ENCODE measurements at places on chromosomes 6 and 20.

DNA sequence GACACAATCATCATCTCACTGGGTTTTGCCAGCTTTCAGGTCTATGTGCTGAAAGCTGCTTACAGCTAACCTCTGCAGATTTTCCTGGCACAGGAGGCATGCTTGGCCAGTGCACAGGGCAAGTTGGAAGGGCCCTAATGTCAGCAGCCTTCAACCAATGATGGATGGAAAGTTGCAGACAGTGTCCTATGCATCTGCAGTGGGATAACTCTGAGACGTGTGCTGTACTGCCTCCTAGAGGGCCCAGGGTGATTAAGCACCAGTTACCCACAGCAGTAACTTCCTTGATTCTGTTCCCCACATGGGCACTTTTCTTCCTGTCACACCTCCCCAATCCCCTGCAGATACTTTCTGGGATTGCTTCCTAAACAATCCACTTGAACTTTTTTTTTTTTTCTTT is 38.6 kb downstream of the OVOL2 start:
- DNase-seq, result no peak

GRCh38 chr6:43778131-43778855 is 8.3 kb downstream of the VEGFA start:
- DNase-seq, result no peak

DNA sequence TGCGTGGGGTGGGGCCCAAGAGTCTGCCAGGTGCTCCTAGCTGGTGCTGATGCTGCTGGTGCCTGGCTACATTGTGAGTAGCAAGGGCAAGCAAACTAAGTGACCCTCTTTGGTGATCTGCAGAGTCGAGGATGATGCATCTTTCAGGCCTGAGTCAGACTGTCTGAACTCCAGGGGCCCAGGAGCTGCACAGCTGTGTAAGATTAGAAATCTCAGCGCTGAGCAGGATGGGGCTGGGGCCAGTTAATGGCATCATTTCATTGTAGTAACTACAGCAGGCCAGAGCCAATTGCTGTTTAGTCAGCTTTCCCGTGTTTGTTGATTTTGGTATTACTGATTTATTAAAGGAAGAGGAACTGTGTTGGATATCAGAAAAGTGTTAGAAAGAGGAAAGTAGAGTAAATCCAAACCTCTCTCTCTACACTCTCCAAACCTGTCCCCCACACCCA is 365.2 kb downstream of the PAX1 start:
- no peak for DNase-seq

DNA sequence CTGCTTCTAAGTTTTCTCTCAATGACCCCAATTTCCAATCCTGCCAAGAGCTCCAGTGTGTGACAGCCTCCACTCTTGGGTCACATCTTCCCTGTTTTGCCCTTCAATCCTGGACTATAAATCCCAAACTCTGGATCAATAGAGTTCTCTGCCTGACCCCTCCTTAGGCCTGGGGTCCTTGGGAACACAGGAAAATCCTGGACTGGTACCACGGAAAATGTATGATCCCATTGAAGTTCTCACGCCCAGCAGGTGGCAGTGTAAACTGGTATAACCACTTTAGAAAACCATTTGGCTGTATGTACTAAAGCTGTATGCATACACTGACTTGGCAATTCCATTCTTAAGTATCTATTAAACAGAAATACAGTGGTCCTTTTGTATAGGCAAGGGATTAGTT is 98.0 kb downstream of the SNAP25 start:
- no peak for DNase-seq

- DNase-seq, result no peak
These were observed 149.5 kb upstream of the SUPT3H start for GRCh38 chr6:45527210-45527609.

DNA sequence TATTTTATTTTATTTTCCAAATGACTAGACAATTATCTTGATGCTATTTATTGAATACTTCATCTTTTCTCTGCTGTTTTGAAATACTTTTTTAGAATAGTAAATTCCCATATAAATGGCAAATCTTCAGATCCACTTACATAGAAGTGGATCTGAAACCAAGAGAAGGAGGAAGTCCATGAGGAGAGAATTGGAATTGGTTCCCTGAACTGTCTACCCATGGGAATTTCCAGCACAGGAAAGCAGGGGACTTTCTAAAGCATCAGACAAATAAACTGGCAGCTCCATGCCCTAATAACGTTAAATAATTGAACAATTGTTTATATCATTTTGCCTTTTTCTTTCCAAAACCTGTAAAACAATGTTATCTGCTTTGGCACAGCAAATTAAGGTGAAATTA is 47.1 kb upstream of the PNRC1 start:
- no peak for DNase-seq

DNA sequence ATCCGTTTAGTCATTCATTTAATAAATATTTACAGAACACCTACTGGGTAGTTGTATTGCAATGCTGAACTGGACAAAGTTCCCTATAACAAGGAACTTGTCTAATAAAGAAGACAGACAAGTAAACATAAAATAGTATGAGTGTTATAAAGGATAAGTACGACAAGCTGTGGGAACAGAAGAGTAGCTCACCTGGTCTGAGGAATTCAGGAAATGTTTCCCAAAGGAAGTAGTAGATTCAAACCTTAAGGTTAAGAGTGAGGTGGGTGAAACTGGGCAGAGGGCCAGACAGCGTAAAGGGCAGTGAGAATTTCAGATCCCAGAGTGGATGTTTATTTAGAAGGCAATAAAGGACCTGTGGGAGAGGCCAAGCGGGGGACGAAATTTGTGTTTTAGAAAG is 72.3 kb upstream of the CD2AP start:
- no peak for DNase-seq

Measured in HCEC 1CT (cell line).